ENCODE measurements at places on chromosomes 1 and 21. TPM values are rescaled to one million over a fixed set of nuclear protein-coding genes. Genes with fewer than 3 reads are reported as not detected.

Gene GSTM3
- total RNA-seq = 2.1 TPM

- no peak for DNase-seq
These were observed 12.1 kb downstream of the HIPK1 start for GRCh38 chr1:113941245-113941559.

- DNase-seq = no peak
These were observed 28.5 kb upstream of the COL16A1 start for GRCh38 chr1:31732343-31732742.

Gene S100B
- not detected for total RNA-seq

GRCh38 chr1:201059871-201060555 lies 36.5 kb upstream of the KIF21B start:
- no peak for DNase-seq

DNA sequence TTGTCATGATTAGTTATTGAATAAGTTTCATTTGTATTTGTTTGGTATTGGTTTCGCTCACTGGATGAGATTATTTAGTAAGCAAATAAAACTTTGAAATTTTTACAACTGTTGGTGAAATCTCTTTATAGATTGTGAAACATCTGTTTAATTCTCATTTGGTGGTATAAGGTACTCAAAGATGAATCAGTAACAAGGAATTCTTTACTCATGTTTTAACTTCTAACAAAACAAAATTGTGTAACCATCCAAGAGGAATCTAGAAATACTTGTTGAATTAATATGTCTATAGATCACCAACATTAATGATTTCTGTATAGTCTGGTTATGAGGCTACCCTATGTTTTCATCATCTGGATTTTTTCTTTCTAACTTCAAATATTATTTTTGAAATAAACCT lies 62.8 kb upstream of the USP25 start:
- no peak for DNase-seq

Gene SPATA46
- not detected for total RNA-seq

Gene EFNA4
- 6.1 TPM for total RNA-seq

- no peak for DNase-seq
These were observed 102.2 kb upstream of the GADD45A start for GRCh38 chr1:67582625-67583461.

- DNase-seq = no peak
These were observed 62.6 kb upstream of the SPAG17 start for GRCh38 chr1:118247593-118247992.

DNA sequence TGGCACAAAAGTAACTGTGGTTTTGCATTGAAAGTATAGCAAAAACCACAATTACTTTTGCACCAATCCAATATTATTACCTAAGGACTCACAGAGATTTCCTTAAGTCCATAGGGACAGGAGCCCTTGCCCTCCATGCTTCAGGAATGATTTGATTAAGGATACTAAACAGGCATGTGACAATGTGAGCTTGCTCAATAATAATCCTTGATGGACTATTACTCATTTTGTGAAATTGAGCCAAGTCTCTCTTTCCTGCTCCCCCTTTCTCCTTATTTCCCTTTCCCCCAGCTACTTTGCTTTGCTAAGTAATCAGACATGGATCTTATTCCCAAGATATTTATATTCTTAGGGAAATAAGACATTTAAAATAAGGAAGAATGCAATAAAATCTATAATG lies 21.6 kb upstream of the RGL1 start:
- no peak for DNase-seq

DNA sequence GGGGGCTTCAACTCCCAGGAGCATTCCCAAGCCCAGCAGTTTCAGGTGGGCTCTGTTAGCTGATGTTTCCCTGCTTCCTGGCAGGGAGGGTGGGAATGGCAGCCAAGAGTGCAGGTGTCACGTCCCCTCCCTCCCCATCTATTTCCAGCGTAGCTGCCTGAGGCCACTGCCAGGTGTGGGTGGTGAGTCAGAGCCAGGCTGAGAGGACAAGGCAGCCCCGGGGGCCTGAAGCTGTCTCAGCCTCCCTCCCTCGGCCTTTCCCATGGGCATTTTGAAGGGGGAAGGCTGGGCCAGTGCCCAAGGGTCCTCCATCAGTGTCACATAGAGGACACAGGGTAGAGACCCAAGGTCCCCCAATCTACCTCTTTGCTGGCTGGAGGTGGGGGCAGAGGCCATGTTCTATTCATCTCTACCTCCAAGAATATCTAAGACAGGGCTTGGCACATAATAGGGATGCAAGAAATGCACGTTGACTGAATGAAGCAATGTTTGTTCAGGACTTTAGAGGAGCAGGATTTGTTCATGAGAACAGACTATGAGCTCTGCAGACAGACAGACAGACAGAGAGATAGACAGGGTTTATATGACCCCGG lies 34.4 kb upstream of the ID3 start:
- peak; percentile 39 for DNase-seq

GRCh38 chr1:214143006-214143992 lies 137.7 kb upstream of the SMYD2 start:
- DNase-seq = no peak

DNA sequence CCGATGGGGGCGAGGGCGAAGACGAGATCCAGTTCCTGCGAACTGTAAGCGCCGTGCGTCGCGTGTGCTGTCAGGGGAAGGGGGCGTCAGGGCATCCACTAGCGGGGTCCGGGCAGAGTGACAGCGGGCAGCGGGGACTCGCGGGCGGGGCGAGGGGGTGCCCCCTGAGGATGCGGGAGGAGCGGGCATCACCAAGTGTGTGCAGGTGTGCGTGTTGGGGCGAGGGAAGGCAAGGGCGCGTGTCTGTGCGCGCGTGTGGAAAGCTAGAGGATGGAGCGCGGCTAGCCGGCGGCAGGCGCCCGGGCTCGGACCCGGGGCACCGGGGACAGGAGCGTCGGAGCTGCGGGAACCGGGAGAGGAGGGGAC lies 525 bp downstream of the RYR2 start:
- no peak for DNase-seq

DNA sequence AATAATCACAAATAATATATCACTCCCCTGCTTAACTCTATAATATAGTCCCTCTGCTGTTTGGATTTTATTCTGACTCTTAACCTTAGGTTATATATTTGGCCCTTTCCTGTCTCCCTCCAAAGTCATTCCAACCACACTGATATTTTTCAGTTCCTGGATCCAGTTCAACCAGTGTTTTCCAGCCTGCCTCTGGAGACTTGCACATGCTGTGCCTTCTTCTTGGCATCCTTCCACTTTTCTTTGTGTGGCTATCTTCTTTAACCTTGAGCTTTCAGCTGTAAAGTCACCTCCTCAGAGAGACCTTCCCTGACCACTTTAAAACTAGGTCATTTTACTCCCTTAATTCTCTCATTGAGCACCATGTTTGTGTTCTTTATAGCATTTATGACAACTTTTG lies 19.4 kb downstream of the CERS2 start:
- DNase-seq = no peak

- DNase-seq = no peak
These were observed 45.2 kb upstream of the DMBX1 start for GRCh38 chr1:46444466-46444865.

Gene RNU1-4
- 1,409 TPM for total RNA-seq

GRCh38 chr1:15975358-15975804 lies 520 bp downstream of the ZBTB17 start:
- peak; percentile 84 for DNase-seq

- no peak for DNase-seq
These were observed 138.8 kb downstream of the ROR1 start for GRCh38 chr1:63912643-63913042.
